ENCODE measurements at places on chromosomes 1 and 21.

DNA sequence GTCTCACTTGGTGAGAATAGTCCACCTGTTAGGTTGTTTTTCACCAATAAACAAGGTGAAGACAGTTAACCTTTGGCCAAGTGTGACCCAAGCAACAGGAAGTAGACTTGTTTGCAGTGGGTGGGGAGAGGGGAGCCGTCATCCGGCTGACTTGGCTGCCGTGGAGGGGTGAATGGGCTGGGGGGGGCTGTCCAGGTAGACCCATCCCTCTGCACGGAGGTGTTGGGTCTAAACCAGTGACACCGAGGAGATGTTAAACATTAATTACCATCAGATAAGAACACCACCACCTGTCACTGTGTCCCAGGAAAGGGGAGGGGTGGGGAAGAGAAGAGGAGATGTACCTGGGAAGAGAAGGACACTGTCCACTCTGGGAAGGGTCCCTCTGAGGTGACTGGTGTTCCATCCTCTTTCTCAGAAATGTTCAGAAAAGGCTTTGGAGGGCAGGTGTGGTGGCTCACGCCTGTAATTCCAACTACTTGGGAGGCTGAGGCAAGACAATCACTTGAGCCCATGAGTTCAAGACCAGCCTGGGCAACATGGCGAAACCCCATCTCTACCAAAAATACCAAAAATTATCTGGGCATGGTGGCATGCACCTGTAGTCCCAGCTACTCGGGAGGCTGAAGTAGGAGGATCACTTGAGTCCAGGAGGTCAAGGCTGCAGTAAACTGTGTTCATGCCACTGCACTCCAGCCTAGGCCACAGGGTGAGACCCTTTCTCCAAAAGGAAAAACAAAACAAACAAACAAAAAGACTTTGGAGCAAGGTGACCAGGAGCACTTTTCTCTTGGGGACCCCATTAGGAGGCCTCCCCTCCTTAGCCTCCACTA, 6.7 kb upstream of the MYOM3 start:
- DNase-seq: peak; percentile 24

- DNase-seq: no peak
Measured at GRCh38 chr1:10236405-10237156, 26.2 kb downstream of the KIF1B start.

- DNase-seq: peak; percentile 17
Measured at GRCh38 chr21:45388611-45389296, 16.2 kb upstream of the COL18A1 start.

GRCh38 chr1:233523047-233523446, 90.9 kb upstream of the KCNK1 start:
- no peak for DNase-seq

GRCh38 chr1:156368157-156368658, 803 bp upstream of the RHBG start:
- DNase-seq: peak; percentile 48

DNA sequence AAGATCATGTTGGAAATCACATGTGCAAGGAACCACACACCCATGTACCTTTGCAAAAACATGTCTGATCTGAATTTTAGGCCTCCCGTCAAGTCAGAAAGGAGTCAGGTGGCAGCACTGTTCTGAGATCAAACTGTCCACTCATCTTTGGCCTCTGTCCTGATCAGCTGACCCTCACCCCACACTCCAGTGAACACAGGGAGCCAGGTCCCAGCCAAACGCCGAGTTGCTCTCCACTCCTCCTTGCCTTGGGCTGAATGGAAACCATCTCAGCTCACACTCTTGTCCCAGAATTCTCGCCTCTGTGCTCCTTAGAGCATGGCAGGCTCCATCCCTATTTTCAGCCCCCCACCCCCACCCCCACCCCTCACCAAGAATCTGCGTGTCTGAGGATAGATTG, 4.6 kb upstream of the RNF186 start:
- no peak for DNase-seq

DNA sequence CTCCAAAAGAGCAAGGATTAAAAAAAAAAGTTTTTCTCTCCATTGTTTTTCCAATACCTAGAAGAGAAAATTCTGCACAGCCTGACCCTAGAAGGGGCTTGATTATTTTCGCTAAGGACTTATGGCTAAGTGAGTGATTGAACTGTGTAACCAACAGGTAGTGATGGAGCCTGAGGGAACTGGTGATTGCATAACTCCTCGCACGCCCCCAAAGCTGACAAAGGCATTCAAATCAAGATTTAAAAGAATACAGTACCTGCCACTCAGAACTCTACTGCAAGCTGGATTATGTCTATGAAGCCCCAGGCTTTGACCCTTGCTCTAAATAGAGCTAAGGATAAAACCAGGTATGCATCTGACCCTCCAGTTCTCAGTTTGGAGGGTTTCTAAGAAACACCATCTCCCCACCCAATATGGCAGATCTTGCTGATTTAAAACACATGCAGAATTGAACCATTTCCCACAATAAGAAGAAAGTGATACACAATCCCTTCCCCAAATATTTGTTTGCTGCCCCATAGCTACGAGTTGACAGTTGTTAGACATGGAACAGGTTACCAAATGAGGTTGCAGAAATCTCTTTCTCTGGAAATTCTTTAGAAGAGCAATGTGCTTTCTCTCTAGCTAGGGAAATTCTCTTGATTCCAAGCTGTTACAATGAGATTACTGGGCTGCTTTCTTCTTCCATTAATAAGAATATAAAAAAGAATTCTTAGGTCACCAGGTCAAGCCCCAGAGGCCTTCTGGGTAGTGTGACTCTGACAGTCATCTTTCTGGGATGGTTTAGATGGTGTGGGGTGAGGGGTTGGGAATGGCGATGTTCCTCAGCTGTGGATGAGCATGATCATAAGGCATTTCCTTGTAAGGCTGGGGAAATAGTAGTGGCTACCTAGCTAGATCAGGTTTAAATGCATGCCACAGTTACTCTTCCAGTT, 35.1 kb downstream of the FGGY start:
- DNase-seq: no peak

GRCh38 chr1:64975740-64976139, 9.4 kb upstream of the JAK1 start:
- no peak for DNase-seq

DNA sequence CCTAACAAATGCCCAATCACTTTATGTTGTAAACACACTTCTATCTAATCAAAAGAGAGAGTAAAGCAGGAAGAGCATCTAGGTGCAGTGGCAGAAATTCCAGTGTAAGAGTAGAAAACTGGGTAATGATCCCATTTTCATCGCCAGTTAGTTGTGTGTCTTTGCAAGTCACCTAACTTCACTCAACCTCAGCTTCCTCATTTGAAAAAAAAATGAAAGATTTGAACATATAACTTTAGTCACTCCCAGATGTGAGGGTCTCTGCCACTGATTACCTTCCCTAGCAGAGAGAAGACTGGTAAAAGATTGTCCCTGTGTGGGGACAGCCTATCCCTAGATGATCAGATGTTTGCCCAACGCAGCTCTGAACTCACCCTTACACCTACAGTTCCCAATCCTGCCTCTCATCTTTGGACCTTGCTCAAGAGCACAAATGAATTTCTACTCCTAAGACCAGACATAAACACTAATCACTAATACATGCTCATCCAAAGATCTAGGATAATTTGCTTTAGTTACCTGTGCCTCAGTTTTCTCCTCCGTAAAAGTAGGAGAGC, 25.2 kb upstream of the DUSP23 start:
- no peak for DNase-seq

GRCh38 chr1:69494221-69494620, 73.5 kb upstream of the LRRC7 start:
- no peak for DNase-seq

GRCh38 chr1:2974701-2975301, 46.5 kb upstream of the ACTRT2 start:
- no peak for DNase-seq
